ENCODE measurements at places on chromosomes 1 and 21.

DNA sequence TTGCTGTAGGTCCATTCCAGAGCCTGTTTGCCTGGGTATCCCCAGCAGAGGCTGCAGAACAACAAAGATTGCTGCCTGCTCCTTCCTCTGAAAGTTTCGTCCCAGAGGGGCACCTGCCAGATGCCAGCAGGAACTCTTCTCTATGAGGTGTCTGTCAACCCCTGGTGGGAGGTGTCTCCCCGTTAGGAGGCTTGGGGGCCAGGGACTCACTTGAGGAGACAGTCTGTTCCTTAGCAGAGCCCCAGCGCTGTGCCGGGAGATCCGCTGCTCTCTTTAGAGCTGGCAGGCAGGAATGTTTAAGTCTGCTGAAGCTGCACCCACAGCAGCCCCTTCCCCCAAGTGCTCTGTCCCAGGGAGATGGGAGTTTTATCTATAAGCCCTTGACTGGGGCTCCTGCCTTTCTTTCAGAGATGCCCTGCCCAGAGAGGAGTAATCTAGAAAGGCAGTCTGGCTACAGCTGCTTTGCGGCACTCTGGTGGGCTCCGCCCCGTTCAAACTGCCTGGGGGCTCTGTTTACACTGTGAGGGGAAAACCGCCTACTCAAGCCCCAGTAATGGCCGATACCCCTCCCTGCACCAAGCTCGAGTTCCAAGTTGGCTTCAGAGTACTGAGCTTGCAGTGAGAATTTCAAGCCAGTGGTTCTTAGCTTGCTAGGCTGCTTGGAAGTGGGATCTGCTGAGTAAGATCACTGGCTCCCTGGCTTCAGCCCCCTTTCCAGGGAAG, 8.7 kb upstream of the SLC25A24 start:
- H3K36me3 ChIP-seq = no peaks in the 10 kb centered on the region
- no peak overlapping the region for H3K4me3 ChIP-seq
- H3K27ac ChIP-seq = no peak overlapping the region
- no peak for DNase-seq
- H3K4me1 ChIP-seq = no peaks in the 10 kb centered on the region
- H3K27me3 ChIP-seq = no peaks in the 10 kb centered on the region

DNA sequence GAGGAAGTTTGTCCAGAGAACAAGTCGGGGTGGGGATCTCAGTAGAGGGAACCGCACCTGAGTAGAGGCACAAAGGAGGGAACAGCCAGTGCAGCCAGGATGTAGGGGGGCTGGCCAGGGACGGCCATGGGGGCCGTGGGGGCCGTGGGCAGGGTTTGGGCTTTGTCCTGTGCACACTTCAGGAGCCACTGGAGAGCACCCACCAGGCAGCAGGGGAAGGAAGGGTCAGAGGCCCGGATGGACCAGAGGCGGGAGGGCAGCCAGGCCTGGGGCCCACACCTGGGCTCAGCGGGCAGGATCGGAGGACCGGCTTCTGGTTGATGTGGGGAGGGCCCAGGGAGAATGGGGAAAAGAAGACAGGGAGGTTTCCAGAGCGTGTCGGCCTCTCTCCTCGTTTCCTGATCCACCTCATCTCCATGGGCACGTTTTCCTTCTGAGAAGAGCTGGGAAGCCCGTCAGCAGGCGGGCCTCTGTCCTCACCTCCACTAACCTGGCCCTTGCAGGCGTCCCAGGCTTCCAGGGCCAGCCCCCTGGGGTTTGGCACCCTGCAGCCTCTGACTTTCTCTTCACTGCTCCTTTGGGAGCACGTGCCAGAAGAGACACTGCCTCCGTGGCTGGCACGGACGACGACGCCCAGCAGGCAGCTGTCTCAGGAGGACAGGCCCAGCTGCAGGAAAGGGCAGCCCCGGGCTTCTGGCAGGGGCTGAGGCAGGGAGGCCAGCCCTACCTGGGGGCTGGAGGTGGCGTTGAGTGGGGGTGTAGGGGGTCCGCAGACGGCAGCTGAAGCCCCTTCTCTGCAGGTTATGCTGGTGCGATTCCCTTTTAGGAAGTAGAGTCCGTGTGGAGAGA, 16.8 kb upstream of the PDXK start:
- H3K4me3 ChIP-seq = no peak overlapping the region
- no peak for DNase-seq
- H3K36me3 ChIP-seq = no peaks in the 10 kb centered on the region
- H3K27me3 ChIP-seq = no peaks in the 10 kb centered on the region

DNA sequence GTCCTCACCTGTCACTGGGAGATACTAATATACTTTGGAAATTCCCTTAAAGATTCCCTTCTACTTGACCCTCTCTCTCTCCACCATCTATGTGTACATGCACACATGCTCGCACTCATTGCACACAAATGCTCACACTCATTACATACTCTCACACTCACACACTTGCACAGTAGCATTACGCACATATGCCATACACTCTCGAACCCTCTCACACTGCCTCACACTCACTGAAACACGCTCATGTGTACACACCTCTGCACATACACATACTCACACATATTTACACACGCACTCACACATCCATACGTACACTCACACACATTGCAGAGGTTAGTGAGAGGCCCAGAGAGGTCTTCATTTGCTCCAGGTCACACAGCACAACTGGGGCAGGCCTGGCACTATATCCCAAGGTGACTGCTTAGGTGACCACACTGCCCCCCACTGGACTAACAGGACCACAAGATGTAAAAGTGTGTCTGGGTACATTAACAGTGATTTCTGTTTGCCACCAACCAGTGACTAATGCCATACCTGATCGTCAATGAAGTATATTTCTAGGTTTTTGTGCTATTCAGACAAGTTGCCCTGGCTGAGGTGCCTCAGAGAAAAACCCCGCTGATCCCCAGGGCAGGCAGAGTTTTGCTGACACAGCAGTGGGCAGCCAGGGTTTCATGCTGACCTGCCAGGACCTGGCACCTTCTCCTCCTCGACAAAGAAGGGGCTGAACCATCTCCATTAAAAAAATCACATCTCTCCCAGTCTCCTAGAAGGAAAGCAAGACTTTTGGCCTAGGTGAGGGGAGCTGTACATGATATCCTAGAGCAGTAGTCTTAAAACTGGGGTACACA, 28.5 kb upstream of the CAMK1G start:
- no peak for DNase-seq
- no peak overlapping the region for H3K4me3 ChIP-seq
- no peaks in the 10 kb centered on the region for H3K36me3 ChIP-seq
- no peaks in the 10 kb centered on the region for H3K4me1 ChIP-seq
- H3K27ac ChIP-seq = no peak overlapping the region

DNA sequence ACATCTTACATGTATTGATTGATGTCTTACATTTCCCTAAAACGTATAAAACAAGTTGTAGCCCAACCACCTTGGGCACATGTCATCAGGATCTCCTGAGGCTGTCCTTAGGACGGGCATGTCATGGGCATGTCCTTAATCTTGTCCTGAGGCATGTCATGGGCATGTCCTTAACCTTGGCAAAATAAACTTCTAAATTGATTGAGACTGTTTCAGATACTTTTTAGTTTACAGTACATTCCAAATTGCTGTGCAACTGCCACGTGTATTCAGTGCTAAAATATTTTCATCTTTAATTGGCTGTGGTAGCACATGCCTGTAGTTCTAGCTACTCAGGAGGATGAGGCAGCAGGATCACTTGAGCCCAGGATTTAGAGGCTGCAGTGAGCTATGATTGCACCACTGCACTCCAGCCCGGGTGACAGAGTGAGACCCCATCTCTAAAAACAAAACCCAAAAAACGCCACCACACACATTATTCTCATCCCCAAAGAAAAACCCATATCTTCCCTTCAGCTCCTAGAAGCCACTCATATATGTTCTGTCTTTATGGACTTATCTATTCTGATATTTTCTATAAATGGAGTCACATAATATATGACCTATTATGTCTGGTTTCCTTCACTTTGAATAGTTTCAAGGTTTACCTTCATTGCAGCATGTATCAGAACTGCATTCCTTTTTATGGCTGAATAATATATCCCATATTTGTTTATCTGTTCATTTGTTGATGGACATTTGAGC, 96.0 kb upstream of the BTG3 start:
- H3K4me3 ChIP-seq = no peak overlapping the region
- H3K27me3 ChIP-seq = no peaks in the 10 kb centered on the region
- no peak for DNase-seq
- H3K4me1 ChIP-seq = no peaks in the 10 kb centered on the region
- H3K36me3 ChIP-seq = no peaks in the 10 kb centered on the region

GRCh38 chr1:1620433-1621139, 5.3 kb downstream of the MIB2 start:
- no peak for DNase-seq
- peaks cover 12% of the 10 kb centered on the region for H3K4me1 ChIP-seq
- H3K4me3 ChIP-seq = no peak overlapping the region
- no peaks in the 10 kb centered on the region for H3K27me3 ChIP-seq

GRCh38 chr1:21022279-21023040, 154.2 kb downstream of the EIF4G3 start:
- peaks cover 26% of the 10 kb centered on the region for H3K36me3 ChIP-seq
- no peak for DNase-seq
- H3K4me1 ChIP-seq = peaks cover 7% of the 10 kb centered on the region
- peak overlapping the region; percentile 35 for H3K27ac ChIP-seq
- H3K27me3 ChIP-seq = no peaks in the 10 kb centered on the region
- H3K4me3 ChIP-seq = no peak overlapping the region

DNA sequence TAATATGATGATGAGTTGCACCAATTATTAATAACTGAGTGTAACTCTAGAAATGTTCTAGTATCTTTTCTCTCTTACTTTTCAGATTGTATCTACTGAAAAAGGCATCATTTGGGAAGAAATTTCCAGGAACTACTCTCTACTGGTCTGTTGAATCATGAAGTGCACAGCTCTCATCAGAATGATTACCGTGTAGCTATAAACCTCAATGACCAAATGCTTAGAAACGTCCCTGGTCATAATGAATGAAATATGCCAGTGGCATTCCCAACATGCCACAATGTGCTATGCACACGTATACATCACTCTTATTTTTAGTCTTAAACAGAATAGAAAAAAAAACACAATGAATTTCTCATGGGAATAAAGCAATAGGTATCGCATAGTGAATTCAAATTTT, 534.3 kb upstream of the OLFM3 start:
- no peaks in the 10 kb centered on the region for H3K27me3 ChIP-seq
- no peaks in the 10 kb centered on the region for H3K4me1 ChIP-seq
- DNase-seq = no peak
- no peak overlapping the region for H3K27ac ChIP-seq

- H3K4me1 ChIP-seq = no peaks in the 10 kb centered on the region
- H3K27me3 ChIP-seq = no peaks in the 10 kb centered on the region
- no peaks in the 10 kb centered on the region for H3K36me3 ChIP-seq
- no peak overlapping the region for H3K27ac ChIP-seq
- DNase-seq = no peak
- H3K4me3 ChIP-seq = no peak overlapping the region
Observed at GRCh38 chr1:213464786-213465460, 413.9 kb downstream of the RPS6KC1 start.

GRCh38 chr1:18339161-18339560, 141.6 kb upstream of the KLHDC7A start:
- H3K27ac ChIP-seq = no peak overlapping the region
- H3K27me3 ChIP-seq = no peaks in the 10 kb centered on the region
- no peaks in the 10 kb centered on the region for H3K4me1 ChIP-seq
- DNase-seq = no peak

GRCh38 chr1:232579958-232580941, 49.7 kb downstream of the SIPA1L2 start:
- DNase-seq = no peak
- no peak overlapping the region for H3K27ac ChIP-seq
- H3K36me3 ChIP-seq = no peaks in the 10 kb centered on the region

DNA sequence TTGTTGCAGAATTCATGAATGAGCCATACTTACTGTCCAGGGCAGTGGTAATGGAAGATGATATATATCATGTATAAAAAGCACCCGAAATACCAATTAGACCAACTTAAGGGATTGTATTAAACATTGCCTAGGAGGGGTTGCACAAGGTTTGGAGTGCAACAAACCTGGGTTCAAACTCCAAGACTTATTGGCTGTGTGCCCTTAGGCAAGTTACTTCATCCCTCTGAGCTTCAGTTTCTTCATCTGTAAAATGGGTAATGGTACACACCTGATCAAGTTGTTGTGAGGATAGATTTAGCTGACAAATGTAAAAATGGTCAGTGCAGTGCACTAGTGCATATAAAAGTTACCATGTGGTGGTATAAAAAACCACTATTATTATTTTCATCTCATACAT, 9.8 kb upstream of the PPP1R15B start:
- no peak overlapping the region for H3K27ac ChIP-seq
- no peaks in the 10 kb centered on the region for H3K4me1 ChIP-seq
- DNase-seq = no peak
- H3K4me3 ChIP-seq = no peak overlapping the region
- H3K27me3 ChIP-seq = no peaks in the 10 kb centered on the region

- no peaks in the 10 kb centered on the region for H3K36me3 ChIP-seq
- no peak overlapping the region for H3K27ac ChIP-seq
- H3K27me3 ChIP-seq = no peaks in the 10 kb centered on the region
Observed at GRCh38 chr1:147236959-147237791, 5.3 kb upstream of the CHD1L start.

- H3K27me3 ChIP-seq = no peaks in the 10 kb centered on the region
- H3K36me3 ChIP-seq = no peaks in the 10 kb centered on the region
- no peak overlapping the region for H3K27ac ChIP-seq
- H3K4me1 ChIP-seq = peaks cover 11% of the 10 kb centered on the region
- DNase-seq = peak; percentile 64
Observed at GRCh38 chr21:25790122-25790877, 55.5 kb downstream of the GABPA start.

DNA sequence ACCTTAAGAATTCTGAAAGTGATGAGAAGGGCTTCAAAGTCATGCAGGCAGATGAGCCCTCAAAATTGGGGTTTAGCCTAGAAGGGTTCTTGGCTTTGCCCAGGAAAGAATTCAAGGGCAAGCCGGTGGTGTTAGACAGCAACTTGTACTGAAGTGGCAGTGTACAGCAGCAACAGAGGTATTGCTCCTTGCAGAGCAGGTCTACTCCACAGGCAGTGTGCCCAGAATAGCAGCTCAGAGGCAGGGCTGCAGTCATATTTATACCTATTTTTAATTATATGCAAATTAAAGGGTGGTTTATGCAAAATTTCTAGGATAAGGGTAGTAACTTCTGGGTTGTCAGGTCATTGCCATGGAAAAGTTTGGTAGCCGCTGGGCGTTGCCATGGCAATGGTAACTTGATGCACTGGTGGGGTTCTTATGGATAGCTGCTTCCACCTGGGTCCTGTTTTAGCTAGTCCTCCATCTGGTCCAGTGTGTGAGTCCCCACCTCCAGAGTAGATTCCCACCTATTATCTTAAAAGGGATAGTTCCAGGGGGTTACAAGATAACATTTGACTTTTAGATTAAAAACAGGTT, 57.9 kb upstream of the CR2 start:
- H3K27ac ChIP-seq = no peak overlapping the region
- no peaks in the 10 kb centered on the region for H3K27me3 ChIP-seq
- H3K36me3 ChIP-seq = no peaks in the 10 kb centered on the region
- peaks cover 6% of the 10 kb centered on the region for H3K4me1 ChIP-seq
- DNase-seq = no peak
- H3K4me3 ChIP-seq = no peak overlapping the region

DNA sequence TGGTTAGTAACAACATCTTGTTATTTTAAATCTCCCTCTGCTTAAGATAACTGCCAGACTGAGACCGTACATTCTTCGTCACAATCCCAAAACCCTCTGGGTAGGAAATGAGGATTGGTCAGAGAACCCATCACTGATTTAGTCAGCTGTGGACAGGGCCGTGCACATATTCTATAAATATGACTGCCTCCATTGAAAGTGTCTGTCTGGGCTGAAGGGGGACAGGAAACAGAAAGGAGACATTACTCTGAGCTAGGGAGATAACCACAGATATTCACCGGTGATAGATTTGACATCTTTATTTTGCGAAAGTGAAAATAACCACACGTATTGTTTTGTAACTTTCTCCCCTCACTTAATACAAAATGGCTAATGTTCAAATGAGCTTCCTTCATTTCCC, 36.9 kb upstream of the ST6GALNAC5 start:
- H3K4me3 ChIP-seq = no peak overlapping the region
- DNase-seq = no peak
- no peak overlapping the region for H3K27ac ChIP-seq
- no peaks in the 10 kb centered on the region for H3K36me3 ChIP-seq
